Activated CD8-positive, alpha-beta memory T cell treated with anti-CD3 and anti-CD28 coated beads for 48 hours (primary cell): ENCODE measurements at places on chromosomes 12 and 14.

GRCh38 chr12:2834581-2835491, at the start of gene NRIP2:
Gene NRIP2 (minus strand): TSS chr12:2835035. CDS start chr12:2834983, 52 bp downstream.
- no peak for DNase-seq

DNA sequence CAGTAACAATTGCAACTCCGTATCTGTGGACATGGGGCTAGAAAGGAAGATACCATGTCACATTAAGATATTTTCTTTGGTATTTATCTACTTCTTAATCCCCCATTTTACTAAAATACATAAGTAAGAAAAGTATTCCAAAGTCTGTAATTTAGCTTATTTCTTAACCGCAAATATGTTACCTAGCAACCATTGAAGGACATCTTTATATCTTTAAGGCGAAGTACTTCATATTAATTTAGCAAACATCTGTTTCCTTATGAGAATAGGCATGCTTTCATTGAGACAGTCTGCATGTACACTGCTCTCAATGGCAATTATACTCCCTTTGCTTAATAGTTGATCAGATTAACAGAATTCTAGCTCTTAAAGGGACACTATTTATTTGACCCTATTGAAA, 88.8 kb downstream of the NAV3 start:
- no peak for DNase-seq

- DNase-seq = no peak
Measured at GRCh38 chr14:80713076-80713850, 228.3 kb downstream of the CEP128 start.

GRCh38 chr12:25960143-25960542, 1.7 kb downstream of the RASSF8 start:
- DNase-seq = no peak

DNA sequence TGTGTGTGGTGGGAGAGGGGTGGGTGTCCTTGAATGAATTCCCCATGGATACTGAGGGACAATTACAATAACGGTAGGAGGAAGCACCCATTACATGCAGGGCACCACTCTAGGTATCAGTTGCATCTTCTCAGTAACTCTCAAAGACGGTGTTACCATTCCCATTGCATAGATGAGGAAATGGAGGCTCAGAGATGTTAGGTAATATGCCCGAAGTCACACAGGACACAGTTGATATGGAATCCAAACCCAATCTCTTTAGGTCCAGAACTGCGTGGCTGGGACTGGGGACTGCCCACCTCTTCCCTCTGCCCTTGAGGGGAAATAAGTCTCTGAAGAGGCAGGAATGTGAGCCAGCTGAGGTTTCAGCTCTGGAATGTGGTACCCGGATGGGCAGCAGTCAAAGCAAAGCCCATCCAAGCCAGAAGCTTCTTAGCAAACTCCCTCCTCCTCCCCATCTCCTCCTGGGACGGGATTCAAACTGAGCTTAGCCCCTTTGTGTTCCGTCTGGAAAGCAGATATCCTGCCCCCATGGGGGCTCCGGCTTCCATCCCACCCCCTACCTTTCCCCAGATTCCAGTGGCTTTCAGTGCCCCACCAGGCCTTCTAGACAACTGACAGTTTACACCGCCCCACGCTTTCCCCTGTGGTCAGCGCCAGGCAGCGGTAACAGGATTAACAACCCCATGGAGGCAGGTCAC, 187.5 kb downstream of the RBM19 start:
- DNase-seq = no peak

DNA sequence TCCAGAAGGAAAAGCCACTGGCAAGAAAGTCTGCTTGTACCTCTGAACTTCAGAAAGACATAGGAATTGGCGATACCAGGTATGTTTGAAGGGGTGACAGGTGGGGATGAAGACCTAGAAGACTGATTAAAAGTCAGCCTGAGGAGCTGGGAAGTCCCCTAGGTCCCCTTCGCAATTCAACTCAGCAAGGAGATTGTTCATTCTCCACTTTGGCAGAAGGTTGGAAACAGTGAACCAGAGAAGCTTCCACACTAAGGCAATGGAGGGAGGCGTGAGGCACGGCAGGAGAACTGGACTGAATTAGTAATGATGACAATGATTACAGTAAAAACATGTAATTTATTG, 240.3 kb upstream of the TMPO start:
- no peak for DNase-seq

- no peak for DNase-seq
Measured at GRCh38 chr12:68056300-68056699, 67.1 kb downstream of the IFNG-AS1 start.

DNA sequence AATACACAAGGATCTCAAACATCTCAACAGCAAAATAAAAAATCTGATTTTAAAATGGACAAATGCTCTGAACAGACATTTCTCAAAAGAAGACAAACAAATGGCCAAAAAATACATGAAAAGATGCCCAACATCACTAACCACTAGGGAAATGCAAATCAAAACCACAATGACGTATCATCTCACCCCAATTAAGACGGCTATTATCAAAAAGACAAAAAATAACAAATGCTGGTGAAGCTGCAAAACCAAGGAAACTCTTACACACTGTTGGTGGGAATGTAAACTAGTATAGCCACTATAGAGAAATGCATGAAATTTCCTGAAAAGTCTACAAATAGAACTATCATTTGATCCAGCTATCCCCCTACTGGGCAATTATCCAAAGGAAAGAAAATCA, 145.0 kb downstream of the BTG1 start:
- DNase-seq = no peak

- DNase-seq = no peak
Measured at GRCh38 chr12:32390572-32391219, 8.7 kb upstream of the FGD4 start.

DNA sequence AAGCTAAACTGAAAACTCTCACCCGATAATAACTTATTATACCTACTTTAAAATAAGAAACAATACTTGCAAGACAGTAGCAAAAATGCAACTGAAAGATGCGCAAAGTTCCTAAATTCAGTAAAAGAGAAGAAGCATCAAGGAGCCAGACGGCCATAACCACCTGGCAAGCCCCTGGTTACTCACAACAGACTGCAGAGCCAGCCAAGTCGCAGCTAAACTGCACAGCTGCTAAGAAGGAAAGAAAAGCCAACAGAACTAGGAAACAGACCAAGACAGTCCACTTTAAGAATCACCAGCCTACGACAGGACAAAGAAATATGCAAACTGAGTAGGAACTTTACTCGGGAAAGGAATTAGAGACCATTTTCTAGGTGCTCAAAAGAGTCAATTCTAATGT, 127.9 kb downstream of the TMTC1 start:
- DNase-seq = no peak

GRCh38 chr12:52009081-52009751, 2.5 kb downstream of the TAMALIN start:
- DNase-seq = no peak

- no peak for DNase-seq
Measured at GRCh38 chr12:83700838-83701237, 1014.1 kb downstream of the TMTC2 start.

DNA sequence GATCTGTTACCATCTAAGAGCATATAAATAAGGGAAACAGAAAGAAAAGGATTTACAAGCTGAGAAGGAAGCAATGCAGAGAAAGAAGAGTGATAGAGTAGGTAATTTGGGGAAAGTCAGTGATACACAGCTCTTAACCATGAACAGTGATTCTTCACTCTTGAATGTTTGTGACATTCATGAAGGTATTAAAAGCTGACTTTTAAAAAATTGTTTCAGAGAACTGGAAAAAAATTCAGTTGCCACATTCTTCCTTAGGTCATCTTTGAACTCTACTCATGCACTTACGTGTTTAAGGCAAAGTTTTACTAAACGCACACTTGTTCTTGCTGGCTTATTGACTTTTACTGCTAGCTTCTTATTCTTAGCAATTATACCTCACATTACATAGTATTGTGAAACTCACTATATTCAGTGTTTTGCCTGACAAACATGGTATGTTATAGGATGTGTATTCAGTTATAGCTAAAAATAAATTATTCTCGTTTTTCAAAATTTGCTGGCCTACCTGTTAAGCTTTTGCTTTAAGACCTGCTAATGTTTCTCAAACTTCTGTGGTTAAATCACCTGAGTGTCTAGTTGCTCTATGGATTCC, 10.9 kb downstream of the HIF1A start:
- no peak for DNase-seq

GRCh38 chr12:99498756-99499155, 148.8 kb upstream of the GARIN6 start:
- no peak for DNase-seq

GRCh38 chr14:22877000-22877501, 5.5 kb downstream of the LRP10 start:
- no peak for DNase-seq

DNA sequence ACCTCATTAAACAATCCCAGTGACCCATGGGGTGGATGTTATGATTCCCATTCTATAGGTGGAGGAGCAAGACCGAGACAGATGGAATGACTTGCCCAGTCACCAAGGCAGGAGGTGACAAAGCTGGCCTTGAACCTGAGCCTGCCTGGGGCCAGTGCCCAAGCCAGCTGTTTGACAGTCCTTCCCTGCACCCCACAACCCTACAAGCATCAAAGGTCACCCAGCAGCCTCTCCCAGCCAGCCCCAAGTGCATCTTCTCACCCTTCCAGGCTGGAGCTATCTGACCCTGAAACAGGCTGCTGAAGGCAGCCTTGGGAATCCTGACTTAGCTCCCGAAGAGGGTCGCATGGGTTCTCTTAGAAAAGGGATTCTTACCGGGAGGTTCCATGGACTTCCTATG, 20.3 kb downstream of the MMAB start:
- DNase-seq = no peak

GRCh38 chr12:104226672-104227071, 11.1 kb downstream of the TXNRD1 start:
- DNase-seq = no peak
